ENCODE measurements at places on chromosomes 5 and 9.

DNA sequence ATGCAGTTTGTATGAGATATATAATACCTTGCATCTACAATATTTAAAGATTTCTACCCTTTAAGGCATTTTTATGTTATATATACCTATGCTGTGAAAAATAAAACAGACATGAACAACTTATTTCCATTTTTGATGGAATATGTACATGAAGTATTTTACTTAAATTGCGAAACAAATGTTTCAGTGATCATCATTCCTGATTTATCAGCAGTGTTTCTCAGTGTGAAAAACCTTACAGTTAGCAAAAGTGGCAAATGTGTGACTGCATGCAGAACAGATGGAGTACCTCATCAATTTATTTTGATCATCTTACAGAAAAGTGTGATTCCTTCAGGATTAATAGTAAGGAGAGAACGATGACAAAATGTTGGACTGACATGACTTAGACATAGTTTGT is 43.1 kb downstream of the PRR16 start:
- no peak for DNase-seq

- DNase-seq: no peak
Observed at GRCh38 chr5:41908374-41909079, 4.4 kb downstream of the RIMOC1 start.

DNA sequence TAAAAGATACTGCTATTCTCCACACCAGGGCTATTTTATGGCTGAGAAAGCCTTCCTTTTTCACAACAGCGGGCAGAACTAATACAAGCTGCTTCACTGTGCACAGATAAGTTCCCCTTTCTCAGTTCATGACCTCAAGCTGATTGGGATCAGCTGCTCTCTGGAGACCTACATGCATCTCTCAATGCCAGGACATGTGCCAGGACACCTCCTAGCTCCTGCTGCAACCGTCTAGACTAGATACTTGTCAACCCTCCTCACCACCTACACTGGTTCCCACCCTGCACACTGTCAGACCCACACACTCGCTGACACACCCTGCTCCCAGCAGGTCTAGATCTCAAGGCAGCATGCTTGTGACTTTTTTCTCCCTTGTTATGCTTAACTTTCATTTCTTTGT is 39.8 kb downstream of the STARD4 start:
- DNase-seq: no peak

DNA sequence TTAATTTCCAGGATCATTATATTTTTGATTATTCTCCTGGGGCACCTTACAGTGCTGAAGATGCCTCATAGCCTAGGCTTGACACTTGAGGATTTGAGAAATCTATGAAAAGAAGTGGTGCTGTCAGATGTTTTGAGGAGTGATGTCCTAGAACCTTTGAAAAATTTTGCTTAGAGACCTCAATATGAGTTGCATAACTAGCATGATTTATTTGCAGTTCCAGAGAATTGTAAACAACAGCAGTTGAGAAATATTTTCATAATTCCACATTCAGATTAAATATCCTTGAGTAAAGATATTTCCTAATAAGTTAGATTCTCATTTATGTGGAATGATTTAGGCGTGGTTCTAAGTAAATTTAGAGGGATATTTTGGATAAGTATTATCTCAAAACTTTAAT is 225.8 kb downstream of the ADAMTSL1 start:
- no peak for DNase-seq

GRCh38 chr9:89011683-89012082 is 20.4 kb downstream of the S1PR3 start:
- DNase-seq: no peak
